ENCODE measurements at places on chromosomes 7 and 10.

- no peak for DNase-seq
Measured at GRCh38 chr10:101003639-101004206, 4.1 kb downstream of the LZTS2 start.

DNA sequence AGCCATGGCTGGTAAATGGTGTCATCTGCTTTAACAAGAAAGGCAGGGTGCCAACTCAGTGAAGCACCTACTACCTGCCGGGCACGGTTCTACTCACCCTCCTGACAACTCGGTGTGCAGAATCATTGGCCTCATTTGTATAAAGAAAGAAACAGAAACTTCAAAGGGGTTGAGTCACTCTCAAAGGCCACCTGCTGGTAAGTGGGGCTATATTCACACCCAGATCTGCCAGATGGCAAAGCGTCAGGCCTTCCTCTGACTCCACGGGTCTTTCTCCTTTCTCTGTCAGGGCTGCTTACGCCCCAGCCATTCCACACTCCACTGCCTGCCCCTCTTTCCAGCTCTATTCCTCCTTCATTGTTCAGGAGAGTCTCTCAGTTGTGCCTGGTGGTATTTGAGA lies 309.2 kb downstream of the GFRA1 start:
- DNase-seq = no peak

- DNase-seq = no peak
Measured at GRCh38 chr10:3714967-3715366, 70.0 kb downstream of the KLF6 start.

- DNase-seq = no peak
Measured at GRCh38 chr10:58773944-58774343, 261.3 kb downstream of the BICC1 start.

GRCh38 chr7:5348134-5349004 lies 65.6 kb downstream of the SLC29A4 start:
- no peak for DNase-seq
